ENCODE measurements at places on chromosomes 2 and 18.

- DNase-seq = no peak
Observed at GRCh38 chr2:241546771-241547498, 11.6 kb upstream of the BOK start.

GRCh38 chr2:71995067-71995665, 152.5 kb downstream of the CYP26B1 start:
- no peak for DNase-seq

DNA sequence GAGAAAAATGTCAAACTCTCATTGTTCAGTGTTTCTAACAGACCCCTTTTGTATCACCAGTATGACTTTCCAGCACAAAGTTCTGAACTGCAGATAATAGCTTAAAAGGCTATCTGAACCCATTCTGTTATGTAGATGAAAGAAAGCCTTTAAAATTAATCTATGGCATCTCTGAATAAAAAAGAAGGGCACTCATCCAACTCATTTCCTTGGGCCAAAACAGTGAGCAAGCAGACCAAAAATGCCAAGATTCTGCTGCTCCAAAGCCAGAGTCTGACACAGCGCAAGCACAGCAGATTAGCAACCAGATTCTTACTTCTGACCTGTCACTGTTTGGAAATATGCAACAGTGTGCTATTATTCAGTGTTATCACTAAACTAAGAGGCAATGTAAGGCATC, 22.6 kb upstream of the ITGA6 start:
- DNase-seq = no peak

DNA sequence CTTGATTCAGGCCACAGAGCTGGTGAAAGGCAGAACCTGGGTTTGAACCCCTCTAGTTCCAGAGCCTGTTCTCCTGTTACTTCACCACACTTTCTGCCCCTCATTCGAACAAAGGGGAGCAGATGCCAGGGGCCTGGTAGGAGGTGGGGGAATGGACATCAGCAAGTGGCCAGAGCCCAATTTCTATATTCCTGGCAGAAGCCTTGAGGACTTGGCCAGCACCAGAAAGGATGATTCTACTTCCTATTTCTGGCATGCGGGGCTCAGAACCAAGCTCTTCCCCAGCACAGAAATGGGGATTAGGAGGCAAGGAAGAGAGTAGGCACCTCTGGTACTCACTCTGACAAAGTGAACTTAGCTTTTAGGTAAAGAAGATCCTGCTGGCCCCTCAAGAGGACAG, 49.3 kb downstream of the ADD2 start:
- DNase-seq = no peak

DNA sequence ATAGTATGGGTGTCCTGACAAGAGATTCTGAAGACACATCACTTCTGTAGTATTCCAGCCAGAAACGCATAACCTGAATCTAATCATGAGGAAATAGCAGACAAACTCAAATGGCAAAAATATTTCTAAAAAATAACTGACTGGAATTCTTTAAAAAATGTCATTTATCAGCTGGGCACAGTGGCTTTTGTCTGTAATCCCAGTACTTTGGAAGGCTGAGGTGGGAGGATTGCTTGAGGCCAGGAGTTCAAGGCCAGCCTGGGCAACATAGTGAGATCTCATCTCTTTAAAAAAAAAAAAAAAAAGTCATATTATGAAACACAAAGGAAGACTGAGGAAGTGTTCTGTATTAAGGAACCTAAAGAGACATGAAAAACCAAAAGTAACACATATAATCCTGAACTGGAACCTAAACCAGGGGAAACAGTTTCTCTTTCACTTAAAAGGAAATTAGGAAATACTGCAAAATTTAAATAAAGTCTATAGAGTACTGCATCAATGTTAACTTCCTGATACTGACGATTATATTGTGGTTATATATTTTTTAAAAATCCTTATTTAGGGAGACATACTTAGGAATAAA, 29.9 kb downstream of the SESTD1 start:
- DNase-seq = no peak

- DNase-seq = no peak
Observed at GRCh38 chr18:79784965-79785770, 12.6 kb upstream of the KCNG2 start.

- no peak for DNase-seq
Observed at GRCh38 chr2:44430342-44430741, 68.6 kb downstream of the CAMKMT start.
